ENCODE measurements at places on chromosomes 3 and 15.
A peak's percentile ranks its signal among the peaks of the same experiment; 100 is the strongest.

DNA sequence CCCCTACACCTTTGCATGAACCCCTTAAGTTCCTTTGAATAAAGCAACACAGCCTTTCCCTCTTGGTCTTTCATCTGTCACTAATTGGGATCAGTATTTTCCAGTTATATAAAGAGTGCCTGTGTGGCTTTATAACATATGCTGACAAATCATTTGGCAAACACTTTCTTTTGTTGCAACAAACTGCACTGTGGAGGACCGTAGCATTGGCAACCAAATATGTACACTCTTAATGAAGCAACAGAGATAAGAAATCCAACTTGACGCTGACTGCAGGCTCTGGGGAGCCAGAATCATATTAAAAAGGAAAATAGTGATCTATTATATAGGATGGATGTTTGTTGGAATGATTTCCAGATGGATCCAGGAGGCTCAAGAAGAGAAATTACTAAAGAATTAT is 120.1 kb upstream of the PRICKLE2 start:
- DNase-seq, result peak; percentile 36

GRCh38 chr3:196143708-196144382 is 62.0 kb upstream of the TFRC start:
- DNase-seq, result no peak

- no peak for DNase-seq
These were observed 1.9 kb upstream of the SKIC8 start for GRCh38 chr15:78301326-78301725.

GRCh38 chr15:41989573-41990242 is 17.4 kb upstream of the EHD4 start:
- DNase-seq, result peak; percentile 34

- no peak for DNase-seq
These were observed 42.0 kb upstream of the SKOR1 start for GRCh38 chr15:67783303-67783702.

DNA sequence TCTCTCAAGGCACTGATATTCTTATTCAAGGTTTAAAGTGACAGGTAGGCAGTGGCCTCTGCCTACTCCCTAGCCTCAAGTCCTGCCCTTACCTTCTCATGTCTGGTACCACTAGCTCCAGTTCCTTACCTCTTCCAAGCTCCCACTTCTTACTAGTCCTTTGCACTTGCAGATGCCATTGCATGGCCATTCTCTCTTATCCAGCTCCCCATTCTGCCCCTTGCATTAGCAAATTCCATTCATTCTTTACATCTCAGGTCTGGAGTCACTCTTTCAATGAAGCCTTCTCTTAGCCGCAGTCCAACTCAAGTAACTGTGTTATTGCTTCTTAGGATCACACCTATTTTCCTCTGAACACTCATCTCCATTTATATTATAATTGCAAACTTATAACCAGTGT is 807.1 kb downstream of the EDEM1 start:
- DNase-seq, result no peak

DNA sequence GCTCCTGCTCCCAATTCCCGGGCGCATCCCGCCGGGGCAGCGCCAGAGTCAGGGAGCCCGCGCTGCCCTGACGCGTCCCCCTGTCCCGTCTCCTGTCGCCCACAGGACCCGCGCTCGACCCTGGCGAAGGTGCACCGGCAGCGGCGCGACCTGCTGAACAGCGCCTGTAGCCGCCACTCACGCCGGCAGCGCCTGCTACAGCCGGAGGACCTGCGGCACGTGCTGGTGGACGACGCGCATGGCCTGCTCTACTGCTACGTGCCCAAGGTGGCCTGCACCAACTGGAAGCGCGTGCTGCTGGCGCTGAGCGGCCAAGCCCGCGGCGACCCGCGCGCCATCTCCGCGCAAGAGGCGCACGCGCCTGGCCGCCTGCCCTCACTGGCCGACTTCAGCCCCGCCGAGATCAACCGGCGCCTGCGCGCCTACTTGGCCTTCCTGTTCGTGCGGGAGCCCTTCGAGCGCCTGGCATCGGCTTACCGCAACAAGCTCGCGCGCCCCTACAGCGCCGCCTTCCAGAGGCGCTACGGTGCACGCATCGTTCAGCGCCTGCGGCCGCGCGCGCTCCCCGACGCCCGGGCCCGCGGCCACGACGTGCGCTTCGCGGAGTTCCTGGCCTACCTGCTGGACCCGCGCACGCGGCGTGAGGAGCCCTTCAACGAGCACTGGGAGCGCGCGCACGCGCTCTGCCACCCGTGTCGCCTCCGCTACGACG is 16.9 kb downstream of the C3orf22 start:
- no peak for DNase-seq

DNA sequence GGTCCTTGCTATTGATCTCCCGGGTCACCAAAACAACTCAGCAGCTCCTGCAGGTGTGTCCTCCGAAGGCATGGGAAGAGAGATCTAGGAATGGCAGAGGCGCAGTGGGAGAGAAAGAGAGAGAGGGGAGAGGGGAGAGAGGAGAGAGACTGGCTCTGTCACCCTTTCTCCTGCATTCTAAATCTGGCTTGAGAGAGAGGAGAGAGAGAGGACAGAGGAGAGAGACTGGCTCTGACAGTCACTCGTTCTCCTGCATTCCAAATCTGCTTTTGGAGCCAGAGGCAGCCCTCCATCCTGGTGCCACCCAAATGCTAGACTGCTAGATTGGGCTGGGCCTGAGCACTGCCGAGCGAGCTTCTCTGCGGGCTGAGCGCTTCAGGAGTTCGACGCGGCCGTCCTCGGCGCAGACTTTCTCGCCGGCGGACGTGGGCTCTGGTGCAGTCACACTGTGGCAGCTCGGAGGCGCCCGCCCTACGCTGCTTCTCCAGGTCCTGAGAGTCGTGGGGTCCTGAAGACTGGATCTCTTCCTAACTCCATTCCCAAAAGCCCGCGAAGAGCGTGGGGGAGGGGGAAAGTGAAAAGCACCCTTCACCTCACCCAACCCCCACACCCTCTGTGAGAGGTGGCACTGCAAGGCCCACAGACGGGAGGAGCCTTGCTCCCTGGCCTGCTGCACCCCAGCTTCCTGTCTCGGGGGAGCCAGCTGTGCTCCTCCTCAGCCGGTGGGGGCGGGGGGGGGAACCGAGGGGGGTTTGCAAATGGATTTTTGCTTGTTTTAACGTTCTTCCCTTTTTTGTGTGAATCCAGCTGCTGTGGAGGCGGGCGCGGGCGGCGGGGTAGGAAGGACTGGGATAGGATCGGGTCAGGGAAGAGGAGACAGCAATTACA is 222.3 kb downstream of the MEIS2 start:
- no peak for DNase-seq

- no peak for DNase-seq
These were observed 129.0 kb downstream of the LRRK1 start for GRCh38 chr15:101048176-101048575.

- DNase-seq, result peak; percentile 10
These were observed 30.4 kb downstream of the ZNF662 start for GRCh38 chr3:42936157-42936981.

- DNase-seq, result no peak
These were observed 33.4 kb downstream of the POC1A start for GRCh38 chr3:52120556-52121463.

DNA sequence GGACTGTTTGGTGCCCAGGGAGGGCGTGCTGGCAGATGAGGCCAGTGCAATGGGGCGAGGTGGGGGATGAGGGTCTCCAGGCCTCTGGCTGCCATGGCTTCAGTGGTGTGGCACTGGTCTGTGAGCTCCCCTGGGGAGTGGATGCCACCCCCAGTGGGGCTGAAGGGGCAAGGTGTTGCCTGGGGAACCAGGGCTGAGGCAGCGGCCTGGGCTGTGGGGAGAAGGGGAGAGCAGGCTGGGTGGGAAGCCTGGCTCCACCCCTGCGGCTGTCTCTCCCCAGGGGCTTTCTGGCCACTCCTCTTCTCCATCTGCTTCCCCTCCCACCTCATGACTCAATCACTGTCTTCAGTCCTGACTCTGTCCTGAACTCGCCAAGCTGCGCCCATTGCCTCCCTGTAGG is 88.4 kb upstream of the TLE3 start:
- no peak for DNase-seq

GRCh38 chr3:143123353-143123984 is 3.9 kb downstream of the CHST2 start:
- no peak for DNase-seq

- DNase-seq, result no peak
These were observed 100.8 kb upstream of the UMPS start for GRCh38 chr3:124629497-124629896.

DNA sequence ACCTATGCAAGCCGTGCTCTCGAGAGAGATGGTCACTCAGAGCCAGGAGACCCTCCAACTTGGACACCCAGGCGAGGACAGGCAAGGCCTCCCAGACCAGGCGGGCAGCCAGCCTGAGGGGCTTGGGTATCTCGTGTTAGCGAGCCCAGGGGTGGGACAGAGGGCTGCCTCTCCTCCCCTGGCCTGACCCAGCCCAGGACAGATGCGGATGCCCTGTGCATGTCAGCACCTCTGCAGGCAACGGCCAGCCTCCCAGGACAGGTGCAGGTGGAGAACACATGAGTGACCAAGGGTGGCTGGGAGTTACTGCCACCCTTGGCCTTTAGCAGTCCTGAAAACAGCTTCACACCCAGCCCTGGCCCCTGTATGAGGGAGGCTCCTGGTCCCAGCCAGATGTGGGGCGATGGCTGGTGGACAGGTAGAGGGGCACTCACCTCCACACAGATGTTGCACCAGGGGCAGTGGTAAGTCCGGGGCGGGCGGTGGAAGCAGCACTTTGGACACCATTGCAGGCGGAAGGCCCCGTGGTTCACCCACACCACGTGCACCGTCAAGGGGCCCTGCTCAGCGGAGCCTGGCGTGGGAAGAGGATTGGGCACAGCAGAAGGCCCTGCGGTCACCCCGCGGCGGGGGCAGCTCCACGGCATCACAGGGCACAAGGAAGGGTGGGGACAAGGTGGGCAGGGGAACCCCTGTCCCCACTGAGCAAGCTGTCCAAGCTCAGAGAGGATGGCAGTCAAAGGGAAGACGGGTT is 2.1 kb downstream of the ZDHHC19 start:
- no peak for DNase-seq

- DNase-seq, result no peak
These were observed 599.2 kb upstream of the ROBO1 start for GRCh38 chr3:80366808-80367548.

GRCh38 chr15:69749274-69749673 is 296.7 kb downstream of the RPLP1 start:
- DNase-seq, result no peak

- DNase-seq, result no peak
These were observed 70.2 kb upstream of the GADL1 start for GRCh38 chr3:30964612-30965011.

GRCh38 chr3:129031476-129032215 is 28.9 kb upstream of the GP9 start:
- DNase-seq, result no peak

- no peak for DNase-seq
These were observed 150.7 kb downstream of the FOXB1 start for GRCh38 chr15:60154764-60155325.

DNA sequence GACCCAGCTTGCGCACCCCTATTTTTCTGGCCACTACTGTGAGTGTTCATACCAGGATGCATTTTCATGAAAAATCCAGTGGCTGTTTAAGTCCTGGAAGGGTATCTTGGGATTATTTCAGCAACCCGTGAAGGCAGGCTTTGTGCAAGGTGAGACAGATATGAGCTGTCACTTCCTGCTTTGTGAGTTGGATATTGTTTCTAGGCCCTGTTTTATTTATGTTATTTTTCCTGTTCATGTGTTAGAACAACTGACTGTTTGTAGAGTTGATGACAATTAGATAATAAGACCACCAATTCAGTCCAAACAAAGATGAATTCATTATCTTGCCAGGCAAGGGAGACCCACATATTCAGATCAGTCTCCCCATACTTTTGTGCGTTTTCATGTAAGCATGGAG is 42.5 kb downstream of the ZBTB38 start:
- no peak for DNase-seq

- no peak for DNase-seq
These were observed 23.4 kb downstream of the SPSB4 start for GRCh38 chr3:141074529-141074928.

DNA sequence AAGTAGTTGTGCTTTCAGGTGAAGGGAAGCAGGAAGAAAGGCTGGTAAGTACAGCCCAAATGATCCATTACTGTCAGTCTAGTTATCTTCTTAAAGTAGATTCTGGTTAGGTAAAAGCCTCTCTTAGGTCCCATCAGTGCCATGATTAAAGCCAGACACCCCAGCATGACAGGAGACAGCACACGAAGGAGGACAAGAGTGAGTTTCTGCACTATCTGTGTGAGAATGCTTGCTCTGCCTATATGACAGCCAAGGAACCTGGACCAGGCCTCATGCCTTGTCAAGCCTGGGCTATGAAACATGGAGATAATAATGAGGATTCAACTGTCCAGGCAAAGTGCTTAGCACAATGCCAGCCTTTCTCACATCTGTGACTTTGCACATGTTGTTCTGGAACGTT is 13.5 kb upstream of the FILIP1L start:
- no peak for DNase-seq

DNA sequence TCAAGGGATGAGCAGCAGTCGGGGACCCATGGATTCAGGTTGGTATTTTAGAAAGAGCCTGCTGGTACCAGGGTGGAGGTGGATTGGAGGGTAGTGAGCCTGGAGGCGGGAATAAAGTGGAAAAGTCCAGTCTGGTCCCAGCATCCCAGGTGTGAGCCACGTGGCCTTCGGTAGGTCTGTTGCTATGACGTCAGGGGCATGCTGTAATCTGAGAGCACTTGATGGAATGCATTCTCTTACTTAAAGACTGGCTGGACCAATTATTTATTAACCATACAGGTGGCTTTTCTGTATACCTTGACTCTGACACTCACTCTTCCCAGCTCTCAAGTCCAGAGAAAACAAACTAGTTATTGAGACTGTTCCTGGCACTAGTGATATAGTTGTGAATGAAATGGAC is 389.9 kb upstream of the RGMA start:
- no peak for DNase-seq

GRCh38 chr3:58414538-58415197 is 19.0 kb downstream of the PDHB start:
- no peak for DNase-seq

- no peak for DNase-seq
These were observed at the start of gene KY for GRCh38 chr3:134650431-134651346. Gene KY, minus strand, starts transcription at chr3:134651022. Its CDS starts 62 bp downstream, at chr3:134650960.
